T-helper 22 cell (primary cell): ENCODE measurements at places on chromosomes 7 and 10.

- no peak for DNase-seq
Measured at GRCh38 chr7:150466477-150466876, 16.0 kb downstream of the GIMAP8 start.

DNA sequence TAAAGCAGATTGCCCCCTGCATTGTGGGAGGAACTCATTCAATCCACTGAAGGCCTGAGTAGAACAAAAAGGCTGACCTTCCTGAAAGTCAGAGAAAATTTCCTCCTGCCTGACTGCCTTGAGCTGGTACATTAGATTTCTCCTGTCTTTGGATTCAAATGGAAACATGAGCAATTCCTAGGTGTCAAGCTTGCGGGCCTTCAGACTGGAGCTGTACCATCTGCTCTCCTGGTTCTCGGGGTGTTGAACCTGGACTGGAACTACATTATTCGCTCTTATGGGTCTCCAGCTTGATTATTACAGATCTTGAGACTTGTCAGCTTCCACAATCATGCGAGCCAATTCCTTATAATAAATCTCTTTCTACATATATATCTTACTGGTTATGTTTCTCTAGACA is 173.6 kb upstream of the STEAP4 start:
- no peak for DNase-seq

DNA sequence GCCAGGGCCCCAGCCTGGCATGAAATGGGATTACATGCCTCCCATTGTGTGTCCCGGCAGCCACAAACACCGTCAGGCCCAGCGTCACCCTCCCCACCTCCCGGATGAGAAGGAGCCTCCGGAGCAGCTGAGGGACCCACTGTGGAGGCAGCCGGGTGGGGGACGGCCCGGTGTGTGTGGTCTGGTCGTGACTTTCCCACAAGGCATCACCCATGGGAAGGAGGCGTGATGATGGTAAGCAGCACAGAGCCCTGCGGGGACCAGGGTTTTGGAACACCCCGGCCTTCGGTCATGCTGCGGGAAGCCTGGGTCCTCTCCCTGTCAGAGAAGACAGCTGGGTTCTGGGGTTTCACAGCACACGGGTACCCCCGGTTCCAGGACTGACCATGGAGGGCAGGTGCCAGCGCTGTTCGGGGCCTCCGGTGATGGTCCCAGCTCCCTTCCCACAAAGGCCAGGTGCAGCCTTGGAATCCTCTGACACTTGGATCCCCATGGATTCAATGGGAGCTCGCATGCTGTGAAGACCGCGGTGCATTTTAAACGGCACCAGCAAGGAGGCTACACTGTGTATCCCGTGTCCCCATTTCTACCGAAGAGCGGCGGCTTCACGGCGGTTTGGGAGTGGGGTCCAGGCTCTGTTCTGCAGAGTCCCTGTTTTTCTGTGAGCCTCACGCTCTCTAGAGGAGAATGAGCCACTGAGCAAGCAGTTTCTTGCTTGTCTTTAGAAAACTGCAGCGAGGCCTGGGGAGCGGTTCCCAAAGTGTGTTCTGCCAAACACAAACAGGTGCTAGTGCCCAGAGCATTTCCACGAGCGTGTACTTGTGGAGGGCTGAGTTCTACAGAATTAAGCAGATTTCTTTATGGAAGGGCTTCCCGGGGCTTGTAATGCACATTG is 336.0 kb downstream of the ADARB2 start:
- no peak for DNase-seq

DNA sequence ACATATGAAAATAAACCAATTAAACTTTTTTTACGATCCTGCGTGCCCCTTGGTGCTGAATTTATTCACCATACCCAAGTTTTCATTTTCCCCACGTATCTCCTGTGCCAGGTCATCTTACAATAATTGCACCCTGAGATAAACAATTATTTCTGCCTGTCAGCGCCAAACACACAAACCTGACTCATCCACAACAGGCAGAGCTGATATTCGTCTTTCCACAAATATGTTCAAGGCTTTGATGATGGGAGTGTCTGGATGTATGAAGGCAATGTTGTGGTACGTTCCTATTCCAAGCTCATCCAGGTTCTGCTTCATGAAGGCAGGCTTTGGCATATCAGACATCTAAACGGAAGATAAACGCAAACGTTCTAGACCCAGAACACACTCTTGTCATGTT is 45.8 kb upstream of the RHEB start:
- no peak for DNase-seq

DNA sequence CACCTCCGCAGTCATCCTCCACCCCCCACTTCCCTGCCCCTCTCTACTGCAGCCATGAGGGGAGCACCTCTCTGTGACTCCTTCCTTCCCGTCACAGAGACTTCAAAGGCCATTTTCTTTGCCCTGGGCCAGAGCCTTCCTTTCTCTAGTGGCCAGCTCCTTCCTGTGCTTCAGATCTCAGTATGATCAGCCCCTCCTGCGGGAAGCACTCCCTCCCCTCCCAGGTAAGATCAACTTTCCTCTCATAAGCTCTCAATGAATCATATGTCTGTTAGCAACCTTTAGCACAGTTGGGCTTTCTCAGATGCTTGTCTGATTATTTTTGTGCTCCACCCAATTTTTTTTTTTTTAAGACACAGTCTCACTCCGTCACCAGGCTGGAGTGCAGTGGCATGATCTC is 241.0 kb upstream of the PRSS1 start:
- peak; percentile 19 for DNase-seq

- no peak for DNase-seq
Measured at GRCh38 chr7:31782411-31782991, 95.5 kb downstream of the PPP1R17 start.

DNA sequence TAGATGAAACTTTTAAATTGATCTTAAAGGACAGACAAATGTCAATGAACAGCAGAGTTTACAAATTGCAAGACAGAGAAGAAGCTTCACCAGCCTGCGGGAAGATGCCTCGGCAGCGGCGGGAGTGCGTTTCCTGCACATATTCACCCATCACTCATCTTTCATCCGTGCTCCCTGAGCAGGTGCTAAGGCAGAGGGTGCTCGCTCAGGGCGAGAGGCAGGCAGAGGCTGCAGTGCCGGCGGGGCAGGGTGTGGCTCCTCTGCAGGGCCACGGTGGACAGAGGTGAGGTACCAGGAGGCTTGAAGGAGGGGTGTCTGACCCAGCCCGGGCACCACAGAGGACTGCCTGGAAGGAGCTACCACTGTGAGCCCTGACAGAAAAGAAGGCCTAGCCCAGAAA is 155.2 kb upstream of the PPP2R2D start:
- DNase-seq, result no peak

DNA sequence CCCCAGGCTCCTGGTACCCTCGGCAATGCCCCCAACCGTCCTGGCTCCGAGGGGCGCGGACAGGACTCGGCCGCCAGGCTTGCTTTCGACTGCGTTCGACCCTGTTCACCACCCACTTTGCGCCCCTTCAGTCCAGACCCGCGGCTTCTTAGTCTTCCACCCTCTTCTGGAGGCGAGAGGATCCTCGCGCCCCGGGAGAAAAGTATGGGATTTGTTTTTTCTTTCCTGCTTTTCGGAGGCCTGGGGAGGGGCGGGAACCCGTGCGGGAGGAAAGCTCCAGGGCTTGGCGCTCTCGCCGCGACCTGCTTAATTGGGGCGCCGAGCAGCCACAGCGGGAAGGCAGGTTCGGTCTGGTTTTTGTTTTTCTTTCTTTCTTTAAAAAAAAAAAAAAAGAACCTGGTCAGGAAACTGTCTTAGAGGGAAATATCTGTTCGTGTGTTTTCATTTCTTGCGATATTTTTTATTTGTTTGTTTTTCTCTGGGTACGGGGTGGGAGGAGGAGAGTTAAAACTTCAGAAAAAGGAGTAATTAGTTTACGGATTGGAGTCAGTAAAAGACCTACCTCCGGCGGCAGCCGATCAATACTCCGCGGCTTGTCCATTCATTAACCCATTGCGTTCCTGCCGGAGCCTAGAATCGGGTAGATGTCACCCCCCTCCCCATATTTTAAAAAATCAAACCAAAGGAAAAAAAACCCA is 1.6 kb downstream of the EMX2 start:
- DNase-seq, result no peak

- DNase-seq, result no peak
Measured at GRCh38 chr7:127901895-127902703, 129.1 kb downstream of the LRRC4 start.

- no peak for DNase-seq
Measured at GRCh38 chr7:48505466-48505865, 334.2 kb downstream of the ABCA13 start.

- no peak for DNase-seq
Measured at GRCh38 chr10:113921561-113922370, 67.3 kb downstream of the NHLRC2 start.

DNA sequence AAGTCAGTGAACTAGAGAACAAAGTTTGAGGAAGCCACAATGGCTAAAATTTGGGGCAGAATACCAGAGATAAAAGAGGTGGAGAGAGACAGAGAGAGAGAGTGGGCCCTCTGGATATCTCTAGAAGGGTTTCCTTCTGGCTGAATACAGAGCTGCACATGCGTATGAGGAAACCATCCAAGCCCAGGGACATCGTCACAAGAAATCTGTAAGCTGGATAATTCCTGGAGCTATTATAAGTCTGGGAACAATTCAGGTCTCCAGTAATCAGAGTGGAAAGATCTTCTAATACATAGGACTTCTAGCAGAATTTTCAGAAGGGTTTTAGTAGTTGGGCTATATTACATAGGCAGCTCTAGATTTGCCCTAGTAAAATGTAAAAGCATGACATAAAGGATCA is 415.7 kb upstream of the MTPN start:
- no peak for DNase-seq

- no peak for DNase-seq
Measured at GRCh38 chr7:44324204-44324480, 1.3 kb downstream of the CAMK2B start.

DNA sequence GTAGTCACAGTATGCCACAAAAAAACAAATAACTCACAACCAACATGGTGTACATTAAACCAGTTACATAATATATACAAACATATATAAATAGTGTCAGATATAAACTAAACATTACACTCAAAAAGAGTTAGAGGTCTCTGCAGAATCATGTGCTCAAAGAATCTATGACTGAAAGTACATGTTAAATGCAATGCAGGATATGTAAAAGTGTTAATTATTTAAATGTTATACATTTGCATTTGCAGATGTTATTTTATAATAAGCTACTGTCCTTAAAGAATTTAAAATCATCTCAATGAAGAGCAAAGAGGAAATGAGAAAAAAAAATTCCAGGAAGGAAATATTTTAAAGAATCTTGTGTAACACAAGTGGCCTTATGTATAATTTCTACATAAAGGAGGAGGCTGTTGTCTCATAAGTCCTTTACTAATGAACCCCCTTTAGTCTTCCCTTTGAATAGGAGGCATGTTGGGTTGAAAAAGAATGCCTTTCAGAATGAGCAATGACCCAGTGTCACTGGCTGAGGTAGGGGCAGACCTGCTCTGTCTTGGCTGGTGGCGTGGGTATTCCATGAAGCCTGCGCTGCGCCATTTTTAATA is 148.9 kb downstream of the ITGA8 start:
- DNase-seq, result no peak

- no peak for DNase-seq
Measured at GRCh38 chr10:7794251-7795026, 6.5 kb downstream of the ATP5F1C start.

DNA sequence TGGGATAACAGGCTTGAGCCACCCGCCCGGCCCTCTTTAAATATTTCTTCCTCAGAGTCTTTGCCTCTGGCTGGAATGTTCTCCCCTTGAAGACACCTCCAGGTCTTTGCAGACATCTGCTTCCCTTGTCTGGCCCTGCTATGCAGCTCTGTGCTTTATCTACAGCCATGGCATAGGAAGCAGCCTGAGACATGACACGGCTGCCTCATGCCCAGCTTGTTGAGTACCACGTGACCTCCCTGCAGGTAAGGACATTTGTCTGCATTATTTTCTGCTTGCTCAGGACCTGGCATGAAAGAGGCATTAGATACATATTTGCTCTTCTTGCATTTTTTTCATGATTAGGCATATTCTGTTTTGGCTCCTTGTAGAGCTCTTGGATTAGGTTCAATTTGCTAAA is 113.8 kb upstream of the KLF6 start:
- no peak for DNase-seq

- DNase-seq, result no peak
Measured at GRCh38 chr10:11194859-11195586, 177.4 kb downstream of the CELF2 start.

GRCh38 chr7:129702761-129703338 is 91.3 kb downstream of the NRF1 start:
- no peak for DNase-seq

DNA sequence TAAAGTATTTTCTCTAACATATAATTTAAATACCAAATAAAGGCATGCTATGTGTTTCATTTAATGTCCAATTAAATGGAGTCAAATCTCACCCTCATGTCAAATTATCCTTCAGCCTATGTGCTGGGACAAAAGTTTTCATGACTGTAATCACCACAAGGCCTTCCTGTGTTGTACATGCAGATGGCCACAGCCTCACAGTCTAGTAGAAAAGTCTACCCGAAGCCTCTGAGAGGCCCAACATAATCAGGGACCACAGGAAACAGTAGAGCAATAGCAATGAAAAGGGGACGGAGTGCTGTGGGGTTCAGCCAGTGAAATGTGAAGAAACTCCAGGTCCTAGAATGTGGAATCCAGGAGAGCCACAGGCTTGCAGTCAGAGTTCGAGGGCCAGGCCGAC is 140.2 kb upstream of the KLF6 start:
- DNase-seq, result no peak

GRCh38 chr10:5528989-5529701 is 4.4 kb downstream of the CALML3 start:
- DNase-seq, result no peak

GRCh38 chr7:108592646-108593201 is 23.1 kb downstream of the DNAJB9 start:
- DNase-seq, result no peak

- DNase-seq, result no peak
Measured at GRCh38 chr10:5288359-5288758, 76.4 kb upstream of the UCN3 start.

DNA sequence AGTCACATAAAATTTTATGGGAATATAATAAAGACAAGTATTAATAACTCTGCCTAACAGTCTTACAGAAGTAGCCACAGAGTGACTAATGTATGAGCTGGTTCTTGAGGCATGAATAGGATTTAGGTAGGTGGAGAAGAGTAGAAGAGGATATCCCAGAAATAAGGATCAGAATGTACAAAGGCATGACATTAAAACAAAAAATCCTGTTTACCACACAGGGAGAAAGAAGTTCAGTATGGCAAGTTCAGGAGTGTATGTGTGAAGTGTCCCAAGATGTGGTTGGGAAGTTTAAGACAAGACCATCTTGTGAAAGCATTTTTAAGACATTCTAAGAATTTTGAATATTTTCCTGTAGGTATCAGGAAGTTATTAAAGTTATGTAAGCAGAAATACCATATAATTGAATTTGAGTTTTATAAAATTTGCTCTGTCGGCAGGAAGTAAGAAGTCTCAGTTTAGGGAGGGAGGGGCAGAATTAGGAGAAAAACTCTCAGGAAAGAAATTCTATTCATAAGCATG is 64.7 kb upstream of the CAV2 start:
- no peak for DNase-seq
